Activated naive CD4-positive, alpha-beta T cell treated with anti-CD3 and anti-CD28 coated beads, Interleukin-2, amount 50 U/mL, for 16 hours (primary cell): ENCODE measurements at places on chromosomes 12 and 14.
A peak's percentile ranks its signal among the peaks of the same experiment; 100 is the strongest.

- DNase-seq: peak; percentile 68
These were observed 24.7 kb downstream of the SUSD6 start for GRCh38 chr14:69635981-69636639.

DNA sequence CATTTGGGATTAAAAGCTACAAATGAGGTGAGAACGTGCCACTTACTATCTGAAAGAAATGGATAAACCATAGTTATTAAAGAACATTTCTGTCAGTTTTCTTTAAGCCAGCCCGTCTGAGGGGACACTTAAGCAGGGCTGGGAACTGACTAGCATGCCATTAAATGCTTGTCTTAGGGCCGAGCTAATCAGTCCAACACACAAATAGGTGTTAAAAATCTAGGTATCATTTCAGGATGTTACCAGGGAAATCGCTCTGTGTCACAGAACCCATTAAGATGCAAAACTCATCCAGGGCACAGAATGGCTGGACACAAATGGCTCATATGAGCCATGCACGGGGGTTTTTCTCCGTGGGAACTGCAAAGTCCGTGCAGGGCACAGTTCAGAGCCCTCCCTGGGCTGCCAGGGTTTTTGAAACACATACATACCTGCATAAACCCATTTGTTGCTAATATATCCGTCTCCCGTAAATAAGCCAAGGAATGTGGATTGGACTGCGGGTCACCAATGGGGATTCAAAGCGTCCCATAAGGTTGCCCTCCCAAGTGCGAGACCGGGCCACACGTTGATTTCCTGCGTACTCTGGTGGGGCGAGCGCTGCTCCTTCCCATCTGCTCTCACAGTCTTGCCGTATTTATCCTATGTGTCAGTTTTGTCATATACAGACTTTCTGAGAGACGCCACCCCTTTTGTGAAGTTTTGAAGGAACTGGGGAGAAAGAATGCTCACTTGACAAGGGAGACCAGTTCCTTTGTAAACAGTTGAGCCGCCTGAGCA is 5.4 kb upstream of the GSC start:
- no peak for DNase-seq

GRCh38 chr12:64532734-64533351 is 77.5 kb upstream of the RASSF3 start:
- no peak for DNase-seq

DNA sequence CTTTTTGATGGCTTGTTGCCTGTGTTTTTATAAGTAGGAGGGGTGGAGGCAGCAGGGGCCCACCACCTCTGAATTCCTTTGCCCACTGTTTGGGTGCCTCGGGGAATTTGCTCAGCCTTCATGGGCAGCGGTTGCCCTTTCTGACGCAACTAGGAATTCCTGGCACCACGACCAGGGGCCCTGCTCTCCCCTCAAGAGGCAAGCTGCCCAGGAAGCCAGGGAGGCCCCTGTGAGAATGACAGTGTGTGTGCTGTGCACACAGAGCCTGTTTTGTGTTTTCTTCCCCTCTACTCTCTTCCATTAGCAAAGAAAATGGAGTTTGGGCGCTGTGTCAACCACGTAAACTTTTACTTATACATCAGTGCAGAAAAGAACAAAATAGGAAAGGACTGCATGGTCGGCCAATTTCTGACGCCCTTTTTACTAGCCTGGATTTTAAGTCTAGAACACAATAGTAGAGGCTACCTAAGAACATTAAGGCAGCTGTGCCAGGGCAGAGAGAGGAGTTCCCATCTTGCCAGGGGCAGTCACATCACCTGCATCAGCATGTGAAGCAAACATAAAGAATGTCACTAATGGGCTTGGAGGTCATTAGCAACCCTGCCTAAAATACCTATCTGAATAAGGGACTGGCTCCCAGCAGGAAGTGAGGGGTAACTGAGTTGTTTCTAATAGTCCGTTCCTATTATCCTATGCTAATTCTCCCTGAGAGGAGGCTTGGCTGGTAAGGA is 17.9 kb upstream of the PTGR2 start:
- DNase-seq: no peak

DNA sequence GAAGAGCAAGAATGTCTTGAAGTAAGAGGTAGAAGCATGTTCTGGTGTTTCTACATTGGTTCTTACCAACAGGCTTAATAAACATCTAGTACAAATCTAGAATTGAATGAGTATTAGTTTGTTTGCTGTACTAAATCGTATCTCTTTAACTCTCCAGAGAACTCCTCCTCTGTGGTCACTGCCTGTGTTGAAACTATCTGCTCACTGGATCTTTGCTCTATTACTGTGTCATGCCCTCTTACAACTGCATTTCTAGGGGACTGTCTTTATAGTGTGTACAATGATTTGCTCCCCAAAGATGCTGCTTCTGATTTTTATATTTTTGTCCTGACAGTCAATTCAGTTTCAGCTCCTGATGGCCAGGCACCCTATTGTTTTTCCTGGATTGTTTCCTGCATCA is 50.1 kb upstream of the E2F7 start:
- no peak for DNase-seq

DNA sequence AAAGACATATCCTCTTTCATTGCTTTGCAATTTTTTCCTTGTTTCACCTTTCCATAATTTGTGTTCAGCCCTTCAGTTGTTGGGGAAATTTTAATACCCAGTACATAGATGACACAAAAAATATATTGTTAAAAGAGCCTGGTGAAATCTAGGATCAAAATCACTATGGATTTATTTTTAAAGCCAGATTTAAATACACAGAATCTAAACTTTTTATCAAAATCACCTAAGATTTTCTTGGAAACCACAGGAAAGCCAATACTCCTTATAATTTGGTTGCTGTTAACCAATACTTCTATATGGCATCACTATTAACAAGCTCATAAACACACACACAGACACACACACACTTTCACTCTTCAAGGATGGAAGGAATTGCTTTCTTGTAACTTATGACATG is at the start of gene TAS2R20:
TSS of gene TAS2R20 (minus strand) at position 101 of the 400 bp plus-strand sequence. CDS start 429 bp downstream, outside the sequence.
- DNase-seq: no peak

DNA sequence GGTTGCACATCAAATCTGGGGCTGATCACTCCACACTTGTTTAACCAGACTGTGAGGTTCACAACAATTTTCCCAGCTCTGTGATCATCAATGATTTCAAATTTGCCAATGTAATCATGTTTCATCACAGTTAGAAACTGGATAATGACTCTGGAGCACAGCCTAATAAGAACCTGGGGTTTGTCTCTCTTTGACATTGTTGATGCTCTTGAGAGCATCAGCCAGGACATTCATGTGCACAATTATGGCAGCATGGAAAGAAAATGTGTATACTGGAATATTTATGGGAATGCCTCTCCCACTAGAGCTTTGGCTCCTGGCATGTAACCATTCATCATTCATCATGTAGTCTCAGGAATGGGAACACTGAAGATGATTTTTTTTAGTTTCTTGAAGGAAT is 47.0 kb downstream of the SIX1 start:
- DNase-seq: no peak
